ENCODE measurements at places on chromosomes 4 and X.

- DNase-seq = no peak
These were observed 7.6 kb downstream of the FABP2 start for GRCh38 chr4:119314356-119314755.

- peak; percentile 93 for DNase-seq
These were observed at the start of gene RLIM for GRCh38 chrX:74614093-74614909. Gene RLIM, minus strand, starts transcription at chrX:74614624. Its CDS starts 18,647 bp downstream, at chrX:74595977.

DNA sequence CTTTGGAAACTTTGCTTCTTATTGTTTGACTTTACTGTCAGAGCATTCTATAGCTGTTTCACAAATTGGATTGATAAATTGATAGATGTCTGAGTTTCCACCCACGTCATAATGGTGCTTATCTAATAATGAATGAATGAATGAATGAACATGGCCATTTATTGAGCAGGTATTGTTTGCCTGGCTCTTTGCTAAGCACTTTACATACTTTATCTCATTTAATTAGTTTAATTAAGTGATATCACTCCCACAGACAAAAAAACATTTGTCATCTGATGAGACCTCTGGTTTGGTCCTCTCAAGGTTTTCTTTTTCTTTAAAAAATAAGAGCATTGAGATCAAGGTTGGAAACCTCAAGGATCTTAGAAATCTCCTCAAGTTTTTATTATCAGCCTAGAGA is 2.8 kb downstream of the FRAS1 start:
- DNase-seq = no peak

DNA sequence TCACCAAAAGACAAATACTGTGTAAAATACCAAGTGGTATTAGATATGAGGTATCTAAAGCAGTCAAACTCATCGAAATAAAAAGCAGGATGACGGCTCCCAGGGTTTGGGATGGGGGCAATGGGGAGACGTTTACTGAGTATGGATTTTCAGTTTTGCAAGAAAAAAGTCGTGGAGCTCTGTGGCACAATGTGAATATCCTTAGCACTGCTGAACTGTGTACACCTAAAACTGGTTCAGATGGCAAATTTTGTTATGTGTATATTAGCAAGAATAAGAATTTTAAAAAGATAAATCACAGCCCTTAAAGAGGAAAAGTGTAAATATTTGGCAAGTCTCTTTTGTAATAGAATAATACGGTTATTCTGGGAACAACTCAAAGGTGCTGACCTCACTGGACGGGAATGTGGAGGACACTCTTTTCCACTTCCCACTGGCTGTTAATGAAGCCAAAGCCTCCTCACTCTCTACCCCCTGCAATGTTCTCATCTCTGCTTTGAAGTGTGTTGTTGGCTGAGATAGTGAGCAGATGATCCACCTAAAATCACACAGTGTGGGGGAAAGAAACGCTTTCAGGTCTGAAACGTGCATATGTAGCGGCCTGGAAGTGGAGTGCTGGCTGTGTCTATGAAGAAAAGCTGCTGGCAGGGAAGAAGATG is 49.2 kb downstream of the SEL1L3 start:
- DNase-seq = no peak

GRCh38 chr4:23269566-23269965 is 576.8 kb downstream of the GBA3 start:
- DNase-seq = no peak

DNA sequence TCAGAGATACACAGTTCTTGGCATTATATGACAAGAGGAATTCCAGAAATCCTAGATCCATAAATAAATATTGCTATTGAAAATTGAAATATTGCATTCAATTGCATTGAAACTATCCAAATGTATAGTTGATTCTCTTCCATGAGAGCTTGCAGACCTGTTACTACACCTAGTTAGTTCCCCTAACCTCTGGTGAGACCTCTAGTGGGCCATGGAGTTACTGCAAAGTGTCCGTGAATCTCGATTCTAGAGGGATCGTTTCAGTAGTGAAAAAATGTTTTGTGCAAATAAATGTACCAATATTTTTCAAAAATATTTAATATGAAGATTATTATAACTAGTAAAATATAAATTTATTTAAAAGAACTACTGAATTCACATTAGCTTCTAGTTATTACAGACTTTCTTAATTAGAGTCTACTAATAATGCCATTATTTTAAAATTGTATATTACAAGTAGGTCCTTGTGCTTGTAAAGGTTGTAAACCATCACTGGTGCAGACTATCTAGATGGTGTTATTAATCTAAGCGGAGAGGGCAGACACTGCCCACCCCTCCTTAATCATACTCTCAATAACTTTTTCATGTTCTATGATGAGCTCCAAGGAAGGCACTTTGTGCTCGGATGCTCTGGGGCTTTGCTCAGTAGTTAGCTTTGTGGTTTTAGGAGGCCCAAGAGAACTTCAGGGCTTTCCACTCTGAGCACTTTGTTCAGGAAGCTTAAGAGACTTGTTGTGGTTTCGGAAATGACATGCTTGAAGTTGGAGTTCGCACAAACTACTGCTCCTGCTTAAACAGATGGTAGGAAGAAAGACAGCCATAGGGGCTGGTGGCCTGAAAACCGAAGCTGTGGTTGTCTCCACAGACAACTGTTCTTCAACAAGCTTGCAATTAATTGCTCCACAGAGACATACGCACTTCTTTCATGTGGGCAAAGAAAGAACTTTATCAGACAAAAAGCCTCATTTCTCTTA is 42.8 kb downstream of the IL21 start:
- DNase-seq = peak; percentile 86

DNA sequence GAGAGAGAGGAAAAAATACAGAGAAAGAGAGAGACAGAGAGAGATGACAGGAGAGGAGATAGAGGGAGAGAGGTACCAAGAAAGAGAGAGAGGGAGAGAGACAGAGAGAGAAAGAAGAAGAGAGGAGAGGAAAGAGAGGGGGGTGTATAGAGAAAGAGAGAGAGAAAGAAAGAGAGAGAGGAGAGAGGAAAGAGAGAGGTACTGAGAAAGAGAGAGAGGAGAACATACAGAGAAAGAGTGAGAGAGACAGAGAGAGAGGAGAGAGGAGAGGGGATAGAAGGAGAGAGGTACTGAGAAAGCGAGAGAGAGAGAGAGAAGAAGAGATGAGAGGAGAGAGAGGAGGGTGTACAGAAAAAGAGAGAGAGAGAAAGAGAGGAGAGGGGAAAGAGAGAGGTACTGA is 269.4 kb downstream of the CRLF2 start:
- DNase-seq = no peak

- no peak for DNase-seq
These were observed 532.7 kb downstream of the GRXCR1 start for GRCh38 chr4:43425206-43425605.

DNA sequence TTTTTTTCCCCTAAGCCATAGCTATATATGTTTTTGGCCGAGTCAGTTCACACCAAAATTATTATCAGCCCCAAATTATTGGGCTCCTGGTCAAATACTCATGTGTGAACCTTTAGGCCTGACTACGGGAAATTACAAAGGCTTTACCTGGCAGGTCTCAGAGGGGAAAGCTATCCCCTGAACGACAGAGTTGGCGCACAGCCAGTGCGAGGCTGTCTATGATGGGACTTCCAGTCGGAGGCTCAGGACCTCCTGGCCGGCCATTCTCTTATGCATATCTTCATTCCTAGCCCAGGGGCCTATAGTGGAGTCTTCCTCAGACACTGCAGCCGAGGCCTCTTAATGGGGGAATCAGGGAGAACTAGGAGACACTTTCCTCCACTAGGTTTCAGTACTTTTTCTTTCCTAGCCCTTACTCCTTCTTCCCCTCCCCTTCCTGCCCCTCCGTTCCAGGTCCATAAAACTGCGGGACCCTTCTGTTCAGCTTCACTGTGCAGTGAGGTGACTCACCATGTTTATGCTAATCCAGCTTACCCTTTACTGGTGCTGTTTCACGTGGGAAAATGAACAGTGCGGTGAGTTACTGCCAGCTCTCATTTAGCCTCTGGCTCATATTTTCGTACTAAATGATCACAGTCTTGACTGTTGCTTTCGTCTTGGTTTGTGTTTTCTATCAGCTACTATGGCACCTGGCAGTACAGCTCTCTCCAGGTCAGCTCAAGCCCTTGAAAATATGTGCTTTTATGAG is 533.9 kb downstream of the FSTL5 start:
- DNase-seq = no peak

GRCh38 chr4:111537871-111538270 is 607.4 kb upstream of the FAM241A start:
- DNase-seq = no peak

- no peak for DNase-seq
These were observed 625.5 kb upstream of the INTU start for GRCh38 chr4:127007305-127007704.

DNA sequence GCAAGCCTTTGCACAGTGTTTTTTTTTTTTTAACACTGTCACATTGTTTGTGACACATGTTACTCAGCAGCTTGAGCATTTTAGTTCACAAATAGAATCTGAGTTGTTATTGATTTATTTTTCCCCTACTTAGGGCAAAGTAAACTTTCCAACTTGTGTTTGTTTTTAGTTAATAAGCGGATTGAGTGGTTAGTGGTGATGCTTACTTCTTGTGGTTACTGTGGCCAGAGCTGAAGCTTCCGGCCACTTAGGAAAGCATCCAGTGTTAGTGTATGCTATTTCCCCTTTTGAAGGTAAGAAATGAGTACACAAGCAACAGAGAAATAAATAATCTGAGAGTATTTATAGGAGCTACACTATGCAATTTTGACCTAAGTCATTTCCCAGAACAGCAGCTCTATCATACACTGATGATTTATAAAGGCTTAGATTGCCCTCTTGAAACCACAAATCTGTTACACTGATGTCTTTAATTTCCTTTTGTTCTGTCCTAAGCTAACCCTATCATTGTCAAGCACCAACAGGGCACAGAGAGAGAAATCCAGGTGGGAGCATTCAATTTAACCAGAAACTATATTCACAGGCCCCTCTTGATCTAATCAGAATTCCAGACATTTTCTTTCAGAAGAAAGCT is 2464.6 kb downstream of the PCDH7 start:
- no peak for DNase-seq

DNA sequence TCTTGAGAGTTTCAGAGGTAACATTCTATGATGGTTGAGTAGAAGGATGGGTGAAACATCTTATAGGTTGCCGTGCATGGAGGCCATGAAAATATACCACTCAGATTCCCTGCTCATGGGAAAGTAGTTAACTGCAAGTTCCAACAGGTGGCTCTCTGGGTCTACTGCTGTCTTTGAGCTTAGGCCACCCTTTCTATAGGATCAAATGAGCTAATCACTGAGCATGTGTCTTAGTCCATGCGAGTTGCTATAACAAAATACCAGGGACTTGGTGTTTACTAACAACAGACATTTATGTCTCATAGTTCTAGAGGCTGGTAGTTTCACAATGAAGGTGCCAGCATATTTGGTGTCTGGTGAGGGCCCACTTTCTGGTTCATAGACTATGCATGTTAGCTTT is 144.8 kb upstream of the UNC5C start:
- no peak for DNase-seq

- DNase-seq = no peak
These were observed 70.6 kb downstream of the CLNK start for GRCh38 chr4:10613926-10614478.

GRCh38 chr4:74327762-74328161 is 19.5 kb downstream of the EPGN start:
- DNase-seq = no peak

DNA sequence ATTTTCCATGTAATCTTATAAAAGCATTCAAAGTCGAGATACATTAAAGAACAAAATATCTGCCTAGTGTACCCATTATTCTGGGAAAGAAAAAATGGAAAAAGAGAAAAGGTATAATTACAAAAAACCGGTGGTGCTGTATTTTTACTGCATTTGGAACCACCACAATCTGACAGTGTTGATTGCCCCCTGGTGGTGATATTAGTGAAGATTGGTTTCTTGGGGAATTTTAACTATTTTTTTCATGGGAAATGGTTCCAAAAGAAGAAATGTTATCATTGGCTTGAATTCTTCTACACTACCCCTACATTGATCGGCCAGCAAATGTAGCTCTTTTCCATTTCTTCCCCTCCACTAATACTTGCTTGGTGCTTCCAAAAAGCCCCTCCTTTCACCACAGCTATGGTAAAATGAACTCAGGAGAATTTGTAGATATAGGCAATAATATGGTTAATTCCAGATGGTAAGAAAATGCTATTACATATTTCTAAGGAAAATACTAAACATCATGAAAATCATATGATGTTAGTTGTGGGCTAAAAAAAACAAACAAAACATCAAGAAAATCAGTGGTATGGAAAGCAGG is 50.0 kb downstream of the COX18 start:
- peak; percentile 16 for DNase-seq

DNA sequence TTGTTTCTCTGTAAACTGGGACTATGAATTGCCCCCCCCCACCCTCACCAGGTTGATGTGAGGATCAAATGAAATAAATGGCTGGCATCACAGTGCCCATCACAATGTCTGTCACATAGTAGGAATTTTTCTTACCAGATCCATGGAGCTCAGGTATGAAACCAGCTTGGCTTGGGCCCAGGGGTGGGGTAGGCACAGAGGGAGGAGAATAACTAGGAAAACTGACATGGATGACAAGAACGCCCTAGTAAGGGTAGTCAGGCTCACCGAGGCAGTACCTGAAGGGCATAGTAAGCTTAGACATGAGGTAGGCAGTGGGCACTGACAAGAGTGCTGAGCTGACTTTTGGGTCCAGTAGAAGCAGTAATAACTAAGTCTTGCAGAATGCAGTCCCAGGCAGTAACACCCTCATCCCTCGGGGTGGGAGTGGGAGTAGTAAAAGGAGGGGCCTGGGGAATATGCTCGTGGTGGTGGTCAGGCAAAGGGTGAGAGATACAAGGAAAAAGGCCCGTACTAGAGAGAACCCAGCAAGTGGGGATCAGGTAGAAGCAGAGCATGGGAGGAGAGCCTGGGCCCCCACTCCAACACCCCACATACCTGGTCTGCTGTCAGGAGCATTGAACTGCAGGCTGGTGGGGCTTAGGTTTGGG is 155.9 kb upstream of the PJA1 start:
- no peak for DNase-seq

DNA sequence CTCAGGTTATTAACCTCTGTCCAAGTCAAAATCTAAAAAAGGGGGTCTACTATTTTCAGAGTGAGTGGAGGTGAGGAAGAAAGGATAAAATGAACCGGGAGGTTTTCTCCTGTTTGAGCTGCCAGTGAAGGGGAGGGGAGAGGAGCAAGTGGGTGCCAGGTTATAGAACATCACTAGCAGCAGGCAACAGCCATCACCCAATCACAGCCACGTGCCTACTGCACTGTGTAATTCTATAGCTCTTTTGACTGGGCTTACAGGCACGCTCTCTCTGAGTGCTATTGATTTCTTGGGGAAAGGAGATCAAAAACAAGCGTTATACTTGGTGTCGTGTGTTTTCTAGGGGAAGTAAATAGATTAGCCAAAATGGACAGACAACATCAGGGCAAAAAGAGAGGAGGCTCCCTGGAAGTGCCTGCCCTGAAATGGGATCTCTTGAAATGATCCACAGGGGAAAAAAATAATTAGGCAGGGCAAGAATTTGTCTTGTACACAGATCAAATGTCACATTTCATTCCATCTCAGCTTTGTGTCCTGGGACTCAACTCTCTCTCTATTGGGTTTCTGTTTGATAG is 300.5 kb upstream of the LCORL start:
- no peak for DNase-seq
